ENCODE measurements at places on chromosomes 1 and 21.

- DNase-seq: no peak
Measured at GRCh38 chr1:232352366-232352765, 277.6 kb downstream of the SIPA1L2 start.

- no peak for DNase-seq
Measured at GRCh38 chr1:217561446-217561845, 69.4 kb downstream of the GPATCH2 start.

- DNase-seq: no peak
Measured at GRCh38 chr1:43527111-43527878, 3.4 kb upstream of the PTPRF start.

- DNase-seq: no peak
Measured at GRCh38 chr21:36478207-36478701, 1.7 kb downstream of the CLDN14 start.

DNA sequence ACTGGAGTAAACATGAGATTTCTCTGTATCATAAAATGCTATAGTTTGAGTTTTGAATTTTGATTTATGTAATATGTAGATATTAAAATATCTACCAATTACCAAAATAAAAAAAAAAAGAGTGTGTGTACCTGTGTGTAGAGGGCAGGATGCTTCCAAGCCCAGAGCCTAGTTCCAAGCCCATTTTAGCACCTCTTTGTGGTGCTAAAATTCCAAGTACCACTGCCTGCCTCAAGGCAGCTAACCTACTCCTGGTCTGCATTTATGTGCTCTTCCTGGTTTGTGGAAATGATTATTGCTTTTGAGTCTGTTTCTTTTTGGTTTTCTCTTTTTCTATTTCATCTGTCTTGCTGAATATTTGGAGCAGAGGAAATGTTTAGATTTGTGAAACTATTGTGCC lies 8.7 kb upstream of the POU2F1 start:
- no peak for DNase-seq

GRCh38 chr1:27772036-27772931 lies 735 bp upstream of the STX12 start:
- DNase-seq: no peak

DNA sequence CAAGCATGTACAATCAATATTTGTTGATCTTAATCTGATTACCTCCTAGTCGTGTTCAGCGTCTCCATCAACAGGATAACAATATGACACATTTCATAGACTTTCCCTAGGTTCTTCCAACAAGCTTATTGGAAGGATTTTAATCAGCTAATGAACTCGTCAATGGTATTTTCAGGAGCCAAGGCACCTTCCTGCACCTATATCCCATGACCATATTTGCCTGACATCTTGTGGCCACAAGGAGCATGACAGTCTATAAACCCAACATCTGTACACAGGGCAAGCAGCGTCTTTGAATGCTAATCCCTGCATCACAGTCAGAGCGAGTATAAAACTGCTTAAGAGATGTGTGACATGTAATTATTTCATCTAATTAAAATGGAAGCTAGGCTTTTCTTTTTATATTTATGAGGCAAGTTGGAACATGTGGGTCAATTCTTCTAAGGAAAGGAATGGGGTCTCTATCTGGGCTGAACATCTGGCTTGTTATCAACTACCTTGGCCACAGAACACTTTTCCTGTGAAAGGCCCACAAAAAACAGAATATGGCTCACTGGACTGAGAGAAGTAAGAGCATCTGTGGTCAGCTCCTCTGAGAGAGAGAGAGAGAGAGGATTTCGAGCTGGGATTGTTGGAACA lies 388.8 kb downstream of the NTNG1 start:
- no peak for DNase-seq

DNA sequence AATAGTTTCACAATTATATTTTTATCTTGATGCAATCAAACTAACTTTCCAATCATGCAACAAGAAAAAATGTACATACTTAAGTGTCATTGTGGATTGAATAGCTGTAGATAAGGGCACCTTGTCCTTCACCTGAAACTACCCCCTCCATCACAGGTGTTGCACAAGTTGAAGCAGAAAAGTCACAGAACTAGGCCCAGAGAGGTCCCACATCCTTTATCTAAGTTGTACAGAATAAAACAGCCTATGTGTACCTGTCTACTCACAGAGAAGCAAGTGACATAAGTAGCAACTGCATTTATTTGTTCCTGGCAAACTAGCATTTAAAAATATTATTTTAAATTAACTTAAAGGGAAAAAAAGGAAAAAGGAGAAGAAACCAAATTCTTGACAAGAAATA lies 256.8 kb downstream of the FAF1 start:
- no peak for DNase-seq

- no peak for DNase-seq
Measured at GRCh38 chr21:26437326-26438009, 135.6 kb downstream of the CYYR1 start.

GRCh38 chr21:43957611-43958362 lies 54.3 kb upstream of the TRAPPC10 start:
- no peak for DNase-seq

- DNase-seq: no peak
Measured at GRCh38 chr1:86450847-86451246, 17.9 kb upstream of the CLCA1 start.

GRCh38 chr1:248792342-248792741 lies 33.4 kb downstream of the SH3BP5L start:
- no peak for DNase-seq

DNA sequence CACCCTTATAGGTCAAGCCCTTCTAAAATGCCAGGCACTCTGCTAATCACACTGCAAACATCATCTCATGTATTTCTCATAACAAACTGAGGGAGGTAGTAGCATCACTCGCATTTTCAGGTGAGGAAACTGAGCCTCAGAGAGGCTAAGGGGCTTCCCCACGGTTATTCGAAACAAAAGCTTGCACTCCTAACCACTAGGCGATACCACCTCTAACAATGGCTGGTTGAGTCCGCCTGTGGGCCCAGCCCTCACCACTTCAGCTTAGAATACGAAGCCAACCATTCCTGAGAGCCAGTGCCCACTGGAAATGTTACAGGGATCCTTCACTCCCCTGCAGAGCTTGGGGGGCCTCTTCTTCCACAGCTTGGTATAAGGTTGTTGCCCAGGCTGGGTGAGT lies 65.3 kb upstream of the TENT5C start:
- no peak for DNase-seq

- DNase-seq: no peak
Measured at GRCh38 chr1:53535846-53536245, 76.6 kb downstream of the DMRTB1 start.

DNA sequence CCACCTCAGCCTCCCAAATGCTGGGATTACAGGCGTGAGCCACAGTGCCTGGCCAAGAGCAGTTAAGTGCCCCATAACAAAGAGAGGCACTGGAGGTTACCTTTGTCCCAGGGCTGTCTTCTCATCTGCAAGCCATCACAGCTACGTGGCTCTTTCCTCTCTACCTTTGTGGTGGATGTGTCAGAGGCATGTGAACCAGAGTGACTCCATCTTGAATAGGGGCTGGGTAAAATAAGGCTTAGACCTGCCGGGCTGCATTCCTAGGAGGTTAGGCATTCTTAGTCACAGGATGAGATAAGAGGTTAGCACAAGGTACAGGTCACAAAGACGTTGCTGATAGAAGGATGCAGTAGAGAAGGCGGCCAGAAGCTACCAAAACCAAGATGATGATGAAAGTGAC lies 59.4 kb upstream of the POU2F1 start:
- no peak for DNase-seq

DNA sequence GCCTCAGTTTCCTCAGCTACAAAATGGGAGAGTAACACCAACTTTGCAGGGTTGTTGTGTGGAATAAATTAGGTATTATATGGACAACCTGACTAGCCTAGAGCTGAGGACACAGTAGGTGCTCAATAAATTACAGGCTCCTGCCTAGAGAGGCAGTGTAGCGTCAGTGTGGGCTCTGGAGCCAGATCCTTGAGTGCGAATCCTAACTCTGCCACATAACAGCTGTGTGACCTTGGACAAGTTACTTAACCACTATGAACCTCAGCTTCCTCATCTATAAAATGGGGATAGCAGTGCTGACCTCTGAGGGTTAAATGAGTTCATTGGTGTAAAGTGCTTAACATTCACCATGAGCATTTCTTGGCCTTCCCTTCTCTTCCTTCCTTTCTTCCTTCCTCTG lies 33.1 kb downstream of the RAP1GAP start:
- DNase-seq: no peak

DNA sequence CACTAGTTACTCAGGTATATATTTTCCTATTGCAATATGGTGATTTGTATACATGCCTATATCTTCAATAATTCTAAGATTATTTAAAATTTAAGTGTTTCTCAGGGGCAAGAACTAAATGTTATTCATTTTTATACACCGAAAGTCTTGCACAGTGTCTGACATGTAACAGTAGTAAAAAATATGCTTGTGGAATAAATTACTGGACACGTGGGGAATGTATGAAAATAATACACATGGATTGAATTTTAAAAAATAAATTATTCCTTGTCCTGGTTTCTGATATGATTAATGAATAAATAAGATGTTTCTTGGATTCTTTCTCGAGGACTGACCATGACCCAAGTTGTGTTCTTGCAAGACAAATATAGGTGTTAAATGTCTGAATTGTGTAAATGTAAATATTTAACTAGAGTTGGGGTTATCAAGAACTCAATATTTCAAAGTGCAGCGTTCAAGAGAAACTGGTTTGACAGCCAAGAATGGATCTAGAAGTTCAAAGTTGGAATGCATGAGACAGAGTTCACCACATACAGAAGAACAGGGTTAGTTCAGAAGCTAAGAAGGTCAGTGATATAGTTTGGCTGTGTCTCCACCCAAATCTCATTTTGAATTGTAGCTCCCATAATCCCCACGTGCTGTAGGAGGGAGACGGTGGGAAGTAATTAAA lies 142.1 kb upstream of the SPAG17 start:
- DNase-seq: no peak

- no peak for DNase-seq
Measured at GRCh38 chr1:170262276-170262939, 116.6 kb downstream of the NTMT2 start.

- DNase-seq: no peak
Measured at GRCh38 chr1:100142343-100142742, 9.4 kb downstream of the TRMT13 start.

DNA sequence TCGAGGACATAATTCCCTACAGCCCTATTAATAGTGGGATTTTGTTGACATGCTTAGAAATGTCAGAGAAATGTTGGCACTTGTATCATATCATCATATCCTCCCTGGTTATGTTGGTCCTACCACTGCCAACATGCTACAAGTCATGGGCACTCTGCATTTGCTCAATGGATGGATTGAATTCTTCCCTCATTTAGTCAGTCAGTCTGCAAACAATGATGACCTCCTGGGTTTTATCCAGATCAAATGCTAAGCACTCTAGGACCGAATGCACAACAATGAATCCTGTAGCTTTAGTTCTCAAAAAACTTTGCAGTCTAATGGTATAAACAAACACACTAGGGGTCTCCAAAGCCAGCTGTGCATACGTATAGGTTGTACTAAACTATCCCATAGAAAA lies 357.2 kb upstream of the DPYD start:
- no peak for DNase-seq

- DNase-seq: no peak
Measured at GRCh38 chr1:63615768-63616420, 22.7 kb downstream of the PGM1 start.

- no peak for DNase-seq
Measured at GRCh38 chr1:17860812-17861211, 105.7 kb downstream of the ACTL8 start.

DNA sequence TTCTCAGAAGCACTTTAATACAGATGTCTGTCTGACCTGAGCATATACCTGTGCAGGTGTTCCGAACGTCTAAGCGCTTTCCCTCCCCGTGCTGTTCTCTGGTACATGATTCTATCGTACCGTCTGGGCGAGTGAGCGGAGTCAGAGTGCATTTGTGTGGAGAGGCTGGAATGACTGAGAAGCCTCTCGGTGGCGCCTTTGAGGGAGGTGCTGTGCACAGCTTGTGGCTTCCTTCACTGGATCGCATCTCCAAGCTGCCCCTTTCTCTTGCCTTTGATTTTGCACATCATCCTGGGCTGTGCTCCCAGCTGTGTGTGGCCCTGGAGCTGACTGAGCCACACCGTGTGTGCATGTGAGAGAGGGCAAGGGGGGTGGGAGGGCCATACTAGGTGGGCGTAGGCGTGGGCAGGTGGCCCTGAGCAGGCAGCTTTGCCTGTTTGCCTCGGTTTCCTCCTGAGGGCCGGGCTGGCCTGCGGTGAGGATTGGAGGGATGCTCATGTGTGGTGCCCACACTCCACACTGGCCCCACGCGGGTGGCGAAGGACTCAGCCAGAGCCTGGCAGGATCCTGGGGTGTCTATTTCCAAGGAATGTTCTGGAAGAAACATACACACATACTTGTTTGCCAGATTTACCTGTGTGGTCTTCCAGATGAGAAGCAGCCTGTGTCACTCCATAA lies 105.3 kb downstream of the ADARB1 start:
- DNase-seq: no peak

GRCh38 chr1:156076609-156077429 lies 5.4 kb downstream of the MEX3A start:
- no peak for DNase-seq

- no peak for DNase-seq
Measured at GRCh38 chr21:45126983-45127382, 52.6 kb downstream of the ADARB1 start.

DNA sequence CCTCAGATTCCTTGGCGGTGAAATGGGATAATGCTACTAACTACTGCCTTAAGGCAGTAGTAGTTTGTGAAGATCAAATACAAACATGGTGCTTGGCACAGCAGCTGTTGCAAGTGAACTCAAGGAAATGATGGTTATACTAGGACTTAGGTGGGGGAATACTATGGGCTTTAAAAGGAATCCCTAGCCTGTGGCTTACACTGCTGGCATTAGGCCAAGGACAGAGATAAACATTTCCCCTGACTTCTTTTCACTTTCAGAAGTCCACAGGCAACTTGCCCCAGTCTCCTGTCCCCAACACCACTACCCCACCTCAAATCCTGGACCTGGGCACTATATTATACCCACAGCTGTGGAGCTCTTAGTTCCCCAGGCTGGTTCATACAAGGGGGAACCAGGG lies 13.1 kb upstream of the VAMP4 start:
- DNase-seq: no peak

DNA sequence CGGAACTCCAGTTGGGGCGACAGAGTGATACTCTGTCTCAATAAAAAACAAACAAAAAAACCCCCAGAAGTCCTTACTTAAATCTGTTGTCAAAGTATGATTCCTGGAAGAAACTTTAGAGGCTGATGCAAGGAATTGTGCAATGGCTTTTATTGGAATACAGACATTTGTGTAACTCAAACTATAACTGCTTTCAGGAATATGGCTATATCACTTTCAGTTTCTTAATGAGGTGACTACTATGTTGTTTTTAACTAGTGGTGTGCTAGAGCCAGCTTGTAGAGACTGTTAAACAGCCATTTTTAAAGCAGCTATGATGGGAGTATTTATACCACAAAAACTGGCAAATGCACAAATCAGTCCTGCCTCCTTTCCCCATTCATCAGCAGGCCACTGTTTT lies 22.7 kb upstream of the DNAJC28 start:
- no peak for DNase-seq

DNA sequence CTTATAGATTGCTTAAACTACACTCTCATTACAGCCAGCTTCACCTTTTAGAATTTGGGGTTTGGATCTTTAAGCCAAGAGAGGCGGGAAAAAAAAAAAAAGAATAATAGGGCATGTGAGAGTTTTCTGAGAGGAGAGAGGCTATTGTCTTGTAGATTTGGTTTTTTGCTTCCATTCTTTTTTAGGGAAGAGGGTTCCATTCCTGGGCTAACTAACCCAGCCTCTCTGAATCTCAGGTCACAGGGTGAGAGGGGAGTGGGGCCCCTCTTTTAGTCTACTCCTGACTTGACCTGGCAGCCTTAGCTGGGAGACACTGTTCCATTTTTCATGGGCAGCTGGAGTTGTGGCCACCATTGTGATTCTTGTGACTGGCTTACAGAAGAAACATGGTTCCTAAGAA lies 24.2 kb downstream of the PBX1 start:
- DNase-seq: no peak

Measured in mesothelial cell of epicardium (in vitro differentiated cells).